ENCODE measurements at places on chromosomes 6 and 20.

GRCh38 chr6:38113825-38114576 is 294.5 kb downstream of the ZFAND3 start:
- DNase-seq: no peak

- no peak for DNase-seq
Measured at GRCh38 chr20:51404297-51405060, 138.0 kb downstream of the NFATC2 start.

GRCh38 chr20:50870561-50871161 is 60.6 kb downstream of the ADNP start:
- no peak for DNase-seq

DNA sequence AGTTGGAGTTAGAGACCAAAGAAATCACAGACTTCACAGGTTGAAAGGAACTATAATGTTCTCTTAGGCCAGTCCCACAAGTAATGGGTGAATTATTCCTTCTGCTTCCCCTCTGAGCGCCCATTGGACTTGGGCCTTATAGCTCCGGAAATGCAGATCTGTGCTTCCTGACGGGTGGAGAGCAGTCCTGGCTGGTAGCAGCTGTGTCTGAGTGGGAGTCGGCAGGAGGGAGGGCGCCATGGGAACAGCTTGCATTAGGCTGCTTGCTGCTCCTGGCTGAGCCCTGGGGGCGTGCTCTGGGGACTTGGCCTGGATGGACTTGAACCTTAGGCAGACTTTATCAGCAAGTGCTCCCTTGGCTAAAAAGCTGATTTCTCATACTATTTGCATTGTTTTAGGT is 18.4 kb upstream of the NUP153 start:
- DNase-seq: no peak

GRCh38 chr20:22575087-22575721 is 9.2 kb downstream of the FOXA2 start:
- DNase-seq: no peak

- DNase-seq: no peak
Measured at GRCh38 chr20:63083831-63084562, 77.2 kb upstream of the BHLHE23 start.

GRCh38 chr20:24066076-24066700 is 77.6 kb upstream of the GGTLC1 start:
- DNase-seq: no peak

DNA sequence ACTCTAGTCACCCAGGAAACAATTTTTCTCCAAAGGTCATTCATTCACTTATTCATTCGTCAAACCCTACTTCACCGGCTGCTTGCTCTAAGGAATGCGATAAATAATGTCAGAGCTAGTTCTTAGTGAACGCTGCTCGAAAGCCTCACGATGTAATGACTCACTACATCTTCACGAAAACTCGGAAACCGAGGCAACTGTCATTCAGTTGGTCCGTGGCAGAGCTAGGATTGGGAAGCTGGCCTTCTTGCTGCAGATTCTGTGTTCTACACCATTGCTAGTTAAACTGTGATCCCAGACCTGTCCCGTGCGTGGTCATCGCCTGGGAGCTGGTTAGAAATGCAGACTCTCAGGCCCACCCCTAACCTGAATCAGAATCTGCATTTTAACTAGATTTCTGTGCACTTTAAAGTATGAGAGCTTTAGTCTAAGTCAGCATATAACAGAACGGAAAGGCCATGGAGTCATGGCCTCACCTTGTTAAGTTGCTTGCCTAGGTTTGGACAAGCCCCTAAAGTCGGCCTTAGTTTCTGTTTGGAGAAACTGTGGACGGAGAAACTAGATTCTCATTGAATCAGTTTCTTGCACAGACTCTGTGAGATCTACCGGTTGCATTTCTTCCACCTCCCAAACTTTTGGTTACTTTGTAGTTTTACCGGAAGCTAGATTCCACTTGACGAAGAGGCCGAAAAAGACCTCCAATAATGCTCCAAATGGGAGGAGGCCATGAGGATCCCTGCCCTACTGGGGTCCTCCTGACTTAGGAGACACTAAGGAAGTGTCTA is 651 bp upstream of the CCND3 start:
- no peak for DNase-seq

DNA sequence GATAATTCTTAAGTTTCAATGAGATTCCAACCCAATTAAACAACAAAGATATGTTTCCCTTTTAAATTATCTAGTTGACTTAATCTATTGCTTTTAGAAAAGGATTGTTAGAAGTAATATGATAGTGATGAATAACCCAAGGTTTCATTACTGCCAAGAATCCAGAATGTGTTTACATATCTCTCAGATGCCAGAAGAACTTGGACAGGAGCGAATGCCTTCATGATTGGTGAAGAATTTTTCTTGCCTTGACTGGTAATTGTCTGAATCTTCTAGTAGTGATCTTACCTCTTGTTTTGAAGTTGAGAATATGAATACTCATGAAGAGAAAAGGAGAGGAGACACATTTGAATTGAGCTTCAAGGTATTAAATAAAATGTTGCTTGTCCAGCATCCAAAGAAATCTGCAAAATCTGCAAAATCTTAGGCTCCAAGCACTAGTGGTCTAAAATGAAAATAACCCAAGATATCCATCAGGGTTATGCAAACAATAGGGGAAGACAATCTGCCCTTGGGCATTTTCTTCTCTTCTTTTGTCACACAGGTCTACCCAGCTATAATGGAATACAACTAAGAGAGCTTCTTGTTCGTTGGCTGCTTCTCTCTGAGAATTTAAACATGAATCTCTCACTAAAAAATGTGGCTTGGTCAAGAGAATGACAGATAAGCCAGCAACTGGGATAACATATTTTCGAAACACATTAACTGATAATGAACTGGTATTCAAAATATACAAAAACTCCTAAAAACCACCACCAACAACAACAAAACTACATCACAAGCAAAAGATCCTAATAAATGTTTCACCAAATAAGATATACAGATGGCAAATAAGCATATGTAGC is 928.9 kb downstream of the EYS start:
- no peak for DNase-seq

DNA sequence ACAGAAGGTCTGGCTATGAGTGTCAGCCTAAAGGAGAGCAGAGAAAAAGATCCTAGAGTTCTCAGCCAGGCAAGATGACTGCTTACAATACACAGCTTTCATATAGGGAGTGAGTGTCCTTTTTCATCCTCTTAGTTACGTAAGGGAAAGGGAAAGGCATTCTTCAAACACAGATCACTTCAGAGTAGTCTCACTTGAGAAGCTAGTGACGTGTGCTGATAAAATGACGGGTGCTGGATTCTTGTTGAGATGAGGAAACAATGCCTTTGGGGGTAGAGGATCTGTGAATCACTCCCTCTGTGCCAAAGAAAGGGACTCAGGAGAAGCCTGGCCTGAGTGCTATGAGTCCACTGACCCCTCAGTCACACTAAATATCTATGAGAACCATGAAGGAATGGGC is 117.3 kb downstream of the QRSL1 start:
- no peak for DNase-seq

DNA sequence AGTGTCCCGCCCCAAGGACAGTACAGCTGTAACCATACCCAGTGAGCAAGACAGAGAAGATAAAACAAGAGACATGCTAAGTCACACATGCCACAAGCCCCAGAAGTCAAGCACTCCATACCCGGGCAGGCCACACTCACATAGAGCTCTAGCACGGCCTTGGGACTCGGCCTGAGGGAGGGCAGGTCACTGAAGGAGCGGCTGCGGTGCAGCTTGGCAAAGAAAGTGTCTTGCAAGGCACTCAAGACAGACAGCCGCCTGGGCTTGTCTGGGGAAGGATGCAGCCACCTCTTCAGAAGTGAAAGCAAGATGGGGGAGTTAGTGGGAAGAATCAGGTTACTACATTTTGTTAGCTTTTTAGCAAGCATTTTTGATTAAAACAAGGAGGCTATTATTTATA is 48.7 kb upstream of the ARMH2 start:
- DNase-seq: no peak

- no peak for DNase-seq
Measured at GRCh38 chr6:304833-305370, 12.6 kb downstream of the DUSP22 start.

Measured in hematopoietic multipotent progenitor cell treated with erythropoietin and hydrocortisone succinate and interleukin-3 and kit ligand, for 15 days (in vitro differentiated cells).